ENCODE measurements at places on chromosomes 12 and 14.

GRCh38 chr12:102879144-102879763 is 37.8 kb downstream of the PAH start:
- DNase-seq, result no peak

DNA sequence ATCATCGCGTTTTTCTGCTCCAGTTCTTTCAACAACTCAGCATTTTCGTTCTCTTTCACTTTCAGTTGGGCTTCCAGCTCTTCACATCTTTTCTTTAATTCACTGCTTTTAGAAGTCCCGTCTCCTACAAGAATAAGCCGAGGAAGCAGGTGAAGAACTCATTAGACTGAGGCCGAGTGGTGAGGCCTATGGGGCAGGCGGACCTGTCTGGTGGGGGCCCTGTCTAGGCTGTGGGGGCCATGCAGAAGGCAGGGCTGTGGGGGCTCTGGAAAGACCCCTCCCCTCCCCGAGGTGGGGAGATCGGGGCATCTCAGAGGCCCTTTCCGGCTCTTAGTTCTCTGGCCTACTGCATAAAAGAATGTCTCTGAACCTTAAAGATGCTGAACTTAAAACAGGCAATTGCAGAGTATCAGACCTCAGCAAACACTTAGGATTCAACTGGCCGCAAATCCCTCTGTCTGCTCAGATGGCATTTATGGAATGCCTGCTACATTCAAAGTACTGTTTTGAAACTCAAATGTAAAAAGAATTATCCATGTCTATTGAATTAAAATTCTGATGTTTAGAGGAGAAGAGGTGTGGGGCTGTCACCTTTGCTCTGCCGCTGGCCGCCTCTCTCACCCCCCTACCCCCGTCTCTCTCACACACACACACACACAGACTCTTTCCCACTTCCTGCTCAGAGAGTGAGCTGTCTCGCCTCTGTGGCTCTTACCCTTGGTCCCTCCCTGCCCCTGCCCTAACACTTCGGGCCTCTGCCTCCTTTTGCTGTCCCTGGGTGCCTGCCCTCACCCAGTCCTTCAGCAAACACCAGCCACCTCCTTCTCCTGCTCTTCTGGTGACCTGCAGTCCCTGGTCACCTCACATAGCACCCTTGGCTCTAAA is 34.7 kb downstream of the CCDC92 start:
- peak; percentile 49 for DNase-seq

DNA sequence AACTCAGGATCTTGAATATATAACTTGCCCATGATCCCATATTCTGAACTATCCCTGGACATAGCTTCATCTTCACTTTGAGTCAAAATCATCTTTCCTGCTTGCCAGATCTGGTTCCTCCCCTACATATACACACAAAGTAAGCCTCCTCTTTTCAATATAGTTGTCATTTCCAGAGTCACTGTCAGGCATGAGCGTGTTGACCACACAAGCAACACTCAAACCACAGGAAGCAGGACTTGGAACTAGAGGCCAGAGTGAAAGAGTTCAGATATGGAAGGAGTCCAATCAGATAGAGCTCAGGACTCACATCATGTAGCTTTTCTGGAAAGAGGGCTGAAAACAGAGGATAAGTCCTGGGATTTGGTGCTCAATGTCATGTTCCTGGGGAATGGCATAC is 1140.6 kb downstream of the BCL11B start:
- DNase-seq, result no peak

- no peak for DNase-seq
These were observed 10.1 kb downstream of the SPATS2 start for GRCh38 chr12:49377386-49377785.

- DNase-seq, result no peak
These were observed 35.5 kb downstream of the STXBP6 start for GRCh38 chr14:25014440-25014839.

DNA sequence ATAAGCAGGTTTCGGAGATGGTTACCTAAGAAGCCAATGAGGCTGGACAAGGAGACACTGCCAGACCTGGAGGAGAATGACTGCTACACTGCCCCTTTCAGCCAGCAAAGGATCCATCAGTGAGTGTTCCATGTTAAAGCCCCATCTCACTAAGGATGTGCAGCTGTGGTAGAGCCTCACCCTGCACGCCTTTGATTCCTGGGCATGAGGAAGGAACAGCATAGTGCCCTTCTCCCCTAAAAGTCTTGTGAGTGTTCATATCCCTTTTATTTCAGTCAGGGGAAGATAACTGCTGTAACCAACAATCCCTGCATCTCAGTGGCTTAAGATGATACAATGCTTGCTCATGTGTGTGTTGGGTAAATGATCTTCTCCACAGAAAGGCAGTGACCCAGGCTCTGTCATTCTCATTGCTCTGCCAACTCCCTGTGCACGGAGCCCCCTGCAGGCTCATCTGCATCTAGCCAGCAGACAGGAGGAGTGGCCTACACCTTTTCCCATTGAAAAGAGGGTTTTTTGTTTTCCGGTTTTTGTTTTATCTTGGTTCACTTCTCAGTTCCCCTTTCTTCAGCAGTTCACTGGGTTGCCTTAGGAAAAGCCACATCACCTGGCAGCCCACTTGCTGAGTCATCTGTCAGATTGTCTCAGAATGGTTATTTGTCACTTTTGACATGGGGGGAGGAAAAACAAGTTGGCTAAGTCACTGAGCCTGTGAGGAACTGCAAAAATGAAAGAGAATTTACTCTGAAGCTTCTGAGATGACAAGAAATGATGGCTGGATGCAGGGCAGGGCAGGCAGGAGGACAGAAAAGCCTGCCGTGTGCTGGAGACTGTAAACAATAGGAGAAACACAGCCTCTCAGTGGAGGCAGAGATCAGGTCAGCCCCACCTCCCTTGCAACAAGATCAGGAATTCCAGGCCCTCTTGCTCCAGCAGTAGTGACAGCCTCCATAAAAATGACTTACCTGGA is 193.3 kb downstream of the ANO4 start:
- DNase-seq, result no peak

DNA sequence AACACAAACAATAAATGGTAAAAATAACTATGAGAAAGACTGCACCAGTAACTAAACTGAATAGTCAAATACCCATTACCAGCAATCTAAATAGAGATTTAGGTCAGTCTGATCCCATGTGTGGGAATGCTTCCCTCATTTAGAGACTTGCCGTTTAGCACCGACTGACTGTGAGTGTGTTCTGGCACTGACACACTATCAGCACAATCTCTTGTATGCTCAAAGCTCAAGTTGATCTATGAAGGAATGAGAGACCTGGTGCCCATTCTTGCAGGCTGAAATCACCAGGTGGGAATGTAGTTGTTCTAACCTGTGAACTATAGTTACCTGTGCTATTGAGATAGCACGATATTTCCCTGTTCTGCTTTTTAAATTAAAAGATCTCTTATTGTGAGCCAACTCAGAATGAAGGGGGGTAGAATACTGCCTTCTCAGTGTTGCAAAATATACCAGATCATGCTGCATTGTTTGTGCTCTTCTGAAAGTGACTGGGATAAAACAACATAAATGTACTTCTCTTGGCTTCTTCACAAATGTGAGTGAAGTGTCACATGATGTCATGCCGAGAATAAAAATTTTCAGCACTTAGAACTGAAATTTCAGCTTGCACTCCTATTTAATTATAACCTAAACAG is 99.6 kb downstream of the LIN7A start:
- no peak for DNase-seq

- DNase-seq, result no peak
These were observed 349.7 kb downstream of the NRXN3 start for GRCh38 chr14:78519863-78520262.

DNA sequence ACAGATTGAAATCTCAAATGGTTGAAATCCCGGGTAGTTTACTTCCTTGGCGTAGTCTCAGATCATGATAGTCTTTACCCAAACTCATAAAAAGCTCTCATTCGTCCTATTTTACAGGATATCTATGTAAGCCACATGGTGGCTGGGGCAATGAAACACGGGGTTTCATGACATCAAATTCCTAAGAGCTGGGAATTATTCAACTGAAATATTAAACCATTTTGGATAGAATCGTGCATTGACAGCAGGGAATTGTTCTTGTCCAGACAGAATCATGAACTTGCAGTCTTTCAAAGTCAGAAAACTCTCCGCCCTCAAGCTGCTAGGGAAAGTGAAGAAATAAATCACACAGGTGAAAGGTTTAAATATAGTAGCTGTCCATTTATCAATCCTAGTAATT is 33.2 kb upstream of the PRKAB1 start:
- DNase-seq, result no peak

DNA sequence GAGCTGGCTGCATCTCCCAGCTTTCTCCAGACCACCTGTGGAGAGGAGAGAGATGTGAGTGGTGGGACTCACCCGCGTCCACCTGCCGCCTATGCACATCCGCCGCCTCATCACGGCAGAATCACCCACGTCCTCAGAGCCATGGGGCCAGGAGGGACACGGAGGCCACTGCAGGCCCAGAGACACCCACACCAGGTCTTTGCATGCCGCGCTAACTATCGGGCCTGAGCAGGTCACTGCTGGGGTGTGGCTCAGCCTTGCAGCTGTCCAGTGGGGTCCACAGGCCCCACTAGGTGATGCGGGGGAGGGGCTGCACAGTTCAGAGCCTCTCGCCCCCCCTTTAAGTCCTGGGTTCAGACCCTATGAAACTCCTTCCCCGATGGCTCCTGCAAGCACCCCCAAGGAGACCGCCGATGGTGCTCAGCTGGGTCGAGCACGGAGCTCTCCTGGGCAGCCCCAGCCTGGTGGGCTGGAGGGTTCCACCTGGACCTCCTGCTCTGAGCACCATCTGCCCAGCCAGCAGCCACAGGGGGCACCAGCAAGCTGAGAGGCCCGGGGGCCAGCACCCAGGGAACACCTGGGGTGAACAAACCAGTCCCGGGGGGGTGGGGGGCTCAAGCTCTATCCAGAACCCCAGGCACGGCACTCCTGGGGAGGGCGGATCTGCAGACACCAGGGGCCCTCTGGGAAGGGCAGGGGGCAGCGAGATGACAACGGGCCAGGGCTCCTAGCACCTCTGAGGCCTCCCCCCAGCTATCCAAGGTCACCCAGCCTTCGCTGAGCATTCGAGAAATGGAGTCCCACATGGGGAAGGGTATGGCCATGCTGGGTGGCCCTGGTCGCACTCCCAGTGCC is 34.3 kb downstream of the CCNK start:
- no peak for DNase-seq

- DNase-seq, result no peak
These were observed 86.3 kb downstream of the KIF26A start for GRCh38 chr14:104224506-104225277.

GRCh38 chr14:74793506-74794155 is 30.5 kb downstream of the YLPM1 start:
- no peak for DNase-seq

DNA sequence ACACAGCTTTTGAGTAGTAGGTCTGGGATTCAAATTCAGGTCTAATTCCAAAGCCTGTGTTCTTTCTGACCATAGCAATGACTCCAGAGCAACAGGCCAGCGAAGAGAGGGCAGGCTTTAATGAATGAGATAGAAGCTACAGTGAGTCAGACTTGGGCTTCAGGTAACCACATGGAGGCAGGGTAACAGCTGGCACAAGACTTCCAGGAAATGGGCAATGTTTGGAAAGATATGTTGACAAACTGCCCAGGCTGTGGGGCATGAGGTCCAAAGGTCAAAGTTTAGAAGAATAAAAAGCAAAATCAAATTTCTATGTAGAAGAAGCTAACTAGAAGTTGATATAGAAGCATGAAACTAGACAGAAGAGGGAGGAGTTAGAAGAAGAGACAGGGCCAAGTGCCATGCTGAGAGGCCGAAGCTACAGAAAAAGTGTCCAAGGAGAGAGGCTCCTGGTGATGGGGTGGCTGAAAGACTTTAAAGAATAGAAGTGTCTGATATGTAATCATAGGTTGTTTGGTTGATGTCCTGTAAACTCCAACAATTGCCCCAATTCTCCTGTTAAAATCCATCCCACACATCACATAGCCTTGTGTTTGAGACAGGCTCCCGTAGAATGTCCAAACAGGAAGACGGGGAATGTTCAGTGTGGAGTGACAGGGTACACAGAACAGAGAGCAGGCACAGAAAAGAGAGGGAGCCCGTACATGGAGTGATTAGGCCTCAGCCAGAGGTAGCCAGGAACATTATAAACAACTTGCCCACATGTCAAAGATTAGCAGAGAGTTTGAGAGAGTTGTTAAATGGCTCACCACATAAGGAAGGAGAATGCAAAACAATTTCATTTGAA is 384.7 kb downstream of the CCDC91 start:
- DNase-seq, result no peak

DNA sequence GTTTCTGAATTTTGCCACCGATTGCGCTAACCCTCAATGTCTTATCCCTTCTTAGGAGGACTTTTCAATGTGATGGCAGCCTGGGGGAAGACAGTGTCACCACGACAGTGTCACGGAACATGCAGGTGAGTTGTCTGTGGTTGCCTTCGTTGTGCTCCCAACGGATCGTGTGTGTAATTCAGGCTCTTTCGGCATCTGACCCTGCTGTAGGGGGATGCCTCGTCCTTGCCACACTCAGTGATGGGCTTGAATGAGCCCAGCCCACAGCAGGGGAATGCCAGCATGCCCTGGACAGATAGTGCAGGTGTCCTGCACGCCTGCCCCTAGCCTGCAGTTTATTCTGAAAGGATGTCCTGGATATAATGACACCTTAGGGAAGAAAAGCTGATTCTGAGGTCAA is 123.8 kb upstream of the RTL1 start:
- DNase-seq, result no peak

- no peak for DNase-seq
These were observed 458.8 kb upstream of the SOX5 start for GRCh38 chr12:24408305-24408704.

- no peak for DNase-seq
These were observed 27.7 kb downstream of the CLMN start for GRCh38 chr14:95291859-95292542.

- DNase-seq, result no peak
These were observed 357.3 kb upstream of the RGS6 start for GRCh38 chr14:71574976-71575375.

DNA sequence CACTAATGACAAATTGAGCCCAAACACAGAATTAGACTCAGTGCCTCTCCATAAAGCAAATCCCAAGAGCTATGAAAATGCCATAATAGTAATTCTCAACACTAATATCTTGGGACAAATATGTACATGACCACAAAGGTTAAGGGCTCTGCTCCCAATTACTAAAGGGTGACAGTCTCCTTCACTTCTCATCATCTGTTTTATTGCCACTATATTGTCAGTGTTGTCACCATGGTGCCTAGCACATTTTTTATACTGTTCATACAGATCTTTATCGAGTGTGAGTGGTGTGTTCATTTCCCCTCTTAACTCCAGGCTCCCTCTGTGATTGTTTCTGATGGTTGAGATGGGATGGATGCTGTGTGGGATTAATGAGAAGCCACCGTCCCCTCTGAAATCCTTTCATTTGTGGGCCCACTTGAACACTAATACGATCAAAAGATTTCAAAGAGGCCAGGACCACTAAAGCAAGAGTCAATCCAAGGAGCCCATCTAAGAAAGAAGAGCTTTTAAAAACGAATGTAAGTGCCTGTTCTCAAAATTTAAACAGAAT is 277.7 kb downstream of the GXYLT1 start:
- DNase-seq, result no peak

- DNase-seq, result no peak
These were observed 86.7 kb downstream of the SPTB start for GRCh38 chr14:64792871-64793560.

DNA sequence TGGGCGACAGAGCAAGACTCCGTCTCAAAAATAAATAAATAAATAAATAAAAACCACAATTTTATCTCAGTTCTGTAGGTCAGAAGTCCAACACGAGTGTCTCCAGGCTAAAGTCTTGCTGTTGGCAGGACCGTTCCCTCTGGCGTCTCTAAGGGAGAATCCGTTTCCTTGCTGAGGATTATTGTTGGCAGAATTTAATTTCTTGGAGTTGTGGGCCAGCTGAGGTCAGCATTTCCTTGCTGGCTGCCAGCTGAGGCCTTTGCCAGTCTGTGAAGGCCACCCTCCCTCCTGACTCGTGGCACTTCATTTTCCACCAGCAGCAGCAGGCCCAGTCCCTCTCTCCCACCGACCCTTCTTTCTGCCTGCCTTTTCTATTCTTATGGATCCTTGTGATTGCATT is 17.2 kb downstream of the PSMC1 start:
- no peak for DNase-seq
